ENCODE measurements at places on chromosomes 2 and 18. TPM values are rescaled to one million over a fixed set of nuclear protein-coding genes. Genes with fewer than 3 reads are reported as not detected.

The TTR gene
- total RNA-seq: not detected

The CCDC74B gene
- total RNA-seq: 7.2 TPM

GRCh38 chr2:97673915-97674283 is 4.4 kb downstream of the C2orf92 start:
- H3K27ac ChIP-seq: no peak overlapping the region
- no peaks in the 10 kb centered on the region for H3K27me3 ChIP-seq
- H3K4me3 ChIP-seq: no peak overlapping the region
- no peaks in the 10 kb centered on the region for H3K36me3 ChIP-seq
- DNase-seq: no peak

The LCT gene
- not detected for total RNA-seq

The YWHAQ gene
- 175 TPM for total RNA-seq

DNA sequence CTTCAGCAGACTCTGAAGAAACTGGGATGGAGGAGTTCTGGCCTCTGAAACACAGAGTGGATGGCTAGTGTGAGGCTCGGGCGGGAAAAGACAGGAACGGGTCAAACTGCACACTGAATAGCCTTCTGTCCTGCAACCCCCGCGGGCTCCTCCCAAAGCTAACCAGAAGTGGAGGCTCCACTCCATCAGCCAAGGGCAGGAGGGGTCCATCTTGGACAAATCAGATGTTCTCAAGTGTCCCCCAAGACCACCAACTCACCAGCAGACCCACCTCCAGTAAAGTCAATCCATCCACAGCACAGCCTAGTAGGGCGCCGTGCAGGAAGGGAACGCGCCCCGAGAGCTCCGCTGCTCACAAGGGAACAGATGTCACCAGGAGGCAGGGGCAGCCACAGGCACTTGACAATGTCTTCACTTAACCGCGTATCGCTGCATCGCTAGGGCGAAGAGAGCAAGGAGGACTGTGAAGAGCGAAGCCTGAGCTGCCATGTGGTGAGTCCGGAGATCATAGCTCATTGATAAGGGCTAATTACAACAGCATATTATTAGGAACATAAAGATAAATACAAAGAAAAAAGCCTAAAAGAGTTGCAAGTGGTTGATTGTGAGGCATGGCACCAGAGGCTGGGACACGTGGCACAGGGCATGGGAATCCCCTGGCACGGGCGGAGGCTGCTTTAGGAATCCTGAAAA is 494.6 kb upstream of the MYT1L start:
- no peak overlapping the region for H3K4me3 ChIP-seq
- H3K27me3 ChIP-seq: no peaks in the 10 kb centered on the region

- H3K36me3 ChIP-seq: no peaks in the 10 kb centered on the region
- no peak for DNase-seq
- H3K27me3 ChIP-seq: no peaks in the 10 kb centered on the region
- H3K4me1 ChIP-seq: no peaks in the 10 kb centered on the region
- no peak overlapping the region for H3K27ac ChIP-seq
Measured at GRCh38 chr2:134772493-134773169, 53.8 kb upstream of the TMEM163 start.

DNA sequence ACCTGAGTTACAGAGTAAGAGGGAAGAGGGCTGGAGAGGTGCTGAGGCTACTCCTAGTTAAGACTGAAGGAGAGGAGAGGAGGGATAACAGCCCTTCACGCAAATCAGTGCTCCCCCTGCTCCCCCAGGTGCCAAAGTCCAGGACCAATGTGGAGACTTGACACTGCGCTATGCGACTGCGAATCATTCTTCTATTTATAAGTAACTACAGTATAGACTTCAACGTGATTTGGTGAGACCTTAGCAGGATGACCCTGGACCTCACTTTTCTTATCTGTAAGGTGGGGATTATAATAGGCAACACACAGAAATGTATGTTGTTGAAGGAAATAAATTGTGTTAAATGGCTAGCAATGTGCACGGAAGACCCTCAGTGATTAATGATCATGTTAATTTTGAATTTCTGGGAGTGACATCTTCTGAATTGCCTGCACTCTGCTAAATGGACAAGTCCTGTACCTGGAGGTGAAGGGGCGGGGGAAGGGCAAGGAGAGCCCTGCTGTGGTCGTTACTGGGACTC is 11.0 kb downstream of the EN1 start:
- H3K36me3 ChIP-seq: no peaks in the 10 kb centered on the region
- no peak for DNase-seq
- no peak overlapping the region for H3K27ac ChIP-seq
- peaks cover 18% of the 10 kb centered on the region for H3K4me1 ChIP-seq

The IL1RL1 gene
- total RNA-seq: 69.6 TPM

The SLC4A3 gene
- total RNA-seq: 1.0 TPM

DNA sequence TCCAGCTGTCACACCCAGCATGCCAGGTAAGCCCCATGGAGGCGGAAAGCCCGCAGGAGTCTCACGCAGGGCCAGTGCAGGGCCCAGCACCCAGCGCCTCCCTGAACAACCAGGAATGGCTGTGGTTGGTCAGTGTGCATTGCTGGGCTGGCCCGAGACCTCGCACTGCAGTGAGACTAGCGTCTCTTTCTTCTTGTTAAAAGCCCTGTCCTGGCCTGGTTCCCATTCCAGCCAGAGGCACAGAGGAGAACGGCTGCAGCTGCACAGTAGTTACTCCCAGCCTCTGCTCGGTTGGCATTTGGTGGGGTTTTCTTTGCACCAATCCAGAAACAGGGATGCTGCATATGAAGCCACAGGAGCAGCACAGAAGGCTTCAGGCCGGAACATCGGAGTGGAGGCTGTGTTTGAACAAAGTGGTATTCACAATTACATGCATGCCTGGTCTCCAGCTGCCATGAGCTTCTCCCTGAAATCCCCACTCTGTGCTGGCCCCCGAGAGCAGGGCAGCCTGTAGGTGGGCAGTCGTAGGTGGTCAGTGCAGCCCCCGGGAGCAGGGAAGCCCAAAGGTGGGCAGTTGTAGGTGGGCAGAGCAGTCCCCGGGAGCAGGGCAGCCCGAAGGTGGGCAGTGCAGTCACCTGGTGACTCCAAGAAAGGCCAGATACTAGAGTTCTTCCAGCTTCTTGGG is 163.7 kb upstream of the PXDN start:
- H3K36me3 ChIP-seq: no peaks in the 10 kb centered on the region
- no peak overlapping the region for H3K4me3 ChIP-seq
- no peak for DNase-seq
- no peaks in the 10 kb centered on the region for H3K4me1 ChIP-seq

All from lower lobe of right lung (tissue), 2 donors.